Chondrocyte (in vitro differentiated cells): ENCODE measurements at places on chromosomes 1 and 21. TPM values are rescaled to one million over a fixed set of nuclear protein-coding genes. Genes with fewer than 3 reads are reported as not detected.

Gene TOR1AIP2
- 85.2 to 98.5 TPM (median 85.8 TPM) in 3 replicates for total RNA-seq

Gene PTBP2
- total RNA-seq = 11.5 to 19.4 TPM (median 13.2 TPM) in 3 replicates

Gene OR2L3
- total RNA-seq = not detected in 3 replicates

Gene SLC66A1
- total RNA-seq = 15.7 to 20.1 TPM (median 18.8 TPM) in 3 replicates

Gene AMY1A
- total RNA-seq = not detected in 3 replicates

Gene MIS18A
- total RNA-seq = 5.0 to 7.1 TPM (median 5.8 TPM) in 3 replicates

Gene POLR3GL
- 13.3 to 20.7 TPM (median 13.9 TPM) in 3 replicates for total RNA-seq

Gene PLEKHG5
- 32.4 to 50.5 TPM (median 33.6 TPM) in 3 replicates for total RNA-seq

Gene PLPPR5
- total RNA-seq = not detected in 3 replicates

Gene KLHDC7A
- 0.07 to 0.08 TPM in 2 of 3 replicates, not detected in the other for total RNA-seq
